ENCODE measurements at places on chromosomes 11 and 22.

DNA sequence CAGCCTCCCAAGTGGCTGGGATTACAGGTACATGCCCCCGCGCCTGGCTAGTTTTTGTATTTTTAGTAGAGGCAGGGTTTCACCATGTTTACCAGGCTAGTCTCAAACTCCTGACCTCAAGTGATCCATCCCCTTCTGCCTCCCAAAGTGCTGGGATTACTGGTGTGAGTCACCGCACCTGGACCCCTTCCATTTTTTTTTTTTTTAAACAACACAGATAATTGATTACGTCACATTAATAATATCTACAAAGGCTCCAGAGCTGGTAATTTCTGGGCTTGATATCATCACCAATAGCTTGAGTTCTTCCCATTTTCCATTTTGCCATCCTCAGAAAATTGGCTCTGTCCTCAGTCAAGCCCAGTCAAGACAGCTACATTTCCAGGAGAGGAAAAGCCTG is 7.2 kb downstream of the TTLL1 start:
- DNase-seq = no peak

- no peak for DNase-seq
These were observed 311.3 kb downstream of the C11orf87 start for GRCh38 chr11:109733245-109733644.

DNA sequence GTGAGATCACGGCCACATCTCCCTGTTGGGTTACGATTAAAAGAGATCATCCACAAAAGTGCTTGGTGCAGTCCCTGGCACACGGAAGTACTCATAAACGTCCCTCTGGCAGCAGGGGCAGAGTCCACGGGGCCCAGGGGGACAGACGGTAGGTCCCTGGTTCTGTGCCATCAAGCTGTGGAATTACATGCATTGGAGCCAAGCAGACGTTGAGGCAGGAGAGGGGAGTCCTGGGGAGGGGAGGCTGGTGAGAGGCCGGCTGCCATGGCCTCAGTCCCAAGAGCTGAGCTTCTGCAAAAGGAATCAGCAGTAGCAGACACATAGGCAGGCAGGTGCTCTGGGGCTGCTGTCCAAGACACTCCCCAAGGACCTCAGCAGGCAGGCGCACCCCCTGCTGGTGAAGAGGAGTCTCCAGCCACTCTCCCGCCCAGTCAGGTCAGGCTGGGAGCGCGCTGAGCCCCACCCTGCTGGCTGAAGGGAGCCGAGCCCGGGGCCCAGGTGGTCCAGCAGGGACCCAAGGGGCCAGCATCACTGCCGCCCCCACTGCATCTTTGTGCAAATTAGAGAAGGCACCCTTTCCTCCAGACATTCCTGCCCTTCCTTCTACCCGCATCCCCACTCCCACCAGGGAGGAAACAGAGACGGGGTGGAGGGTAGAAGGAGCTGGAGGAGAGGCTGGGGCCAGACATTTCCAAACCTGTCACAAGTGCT is 7.6 kb upstream of the KCTD17 start:
- DNase-seq = peak; percentile 83

GRCh38 chr11:116225784-116226585 is 546.8 kb downstream of the BUD13 start:
- no peak for DNase-seq
